ENCODE measurements at places on chromosomes 13 and 19.

DNA sequence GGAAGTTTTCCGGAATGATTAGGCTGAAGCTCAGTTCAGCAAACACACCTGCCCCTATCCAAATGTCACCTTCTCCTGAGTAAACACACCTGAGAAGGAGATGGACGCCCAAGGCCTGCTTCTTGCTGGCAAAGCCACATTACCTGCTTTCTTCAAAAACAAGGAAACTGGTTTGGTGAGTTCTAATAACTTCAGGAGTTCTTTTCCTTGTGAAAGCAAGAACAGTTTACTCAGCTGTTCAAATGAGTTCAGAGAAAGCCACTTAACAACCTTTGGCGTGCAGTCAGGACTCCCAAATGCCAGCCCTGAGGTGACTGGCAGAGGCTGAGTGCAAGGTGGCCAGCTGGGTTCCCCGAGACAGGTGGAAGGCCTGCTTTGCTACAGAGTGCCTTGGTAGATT lies 160.5 kb downstream of the STK24 start:
- peak; percentile 59 for DNase-seq

DNA sequence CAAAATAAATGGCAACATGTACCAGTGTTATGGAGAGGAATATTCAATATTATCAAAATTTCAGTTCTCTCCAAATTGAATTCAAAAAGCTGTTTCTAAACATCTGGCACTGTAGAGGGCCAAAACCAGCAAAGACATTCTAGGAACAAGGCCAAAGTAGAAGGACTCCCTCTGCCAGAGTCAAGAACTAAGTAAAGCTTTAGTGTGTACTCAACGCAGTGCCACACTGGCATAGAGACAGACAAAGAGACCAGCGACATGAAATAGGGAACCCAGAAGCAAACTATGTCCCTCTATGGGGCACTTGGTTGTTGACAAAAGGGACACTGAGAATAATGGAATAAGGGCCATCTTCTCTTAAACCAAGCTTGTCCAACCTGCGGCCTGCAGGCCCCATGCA lies 15.6 kb downstream of the SCGB2B2 start:
- DNase-seq = no peak

GRCh38 chr19:49613374-49613773 lies 22.4 kb downstream of the PRR12 start:
- DNase-seq = no peak

- no peak for DNase-seq
Observed at GRCh38 chr13:41327994-41328790, 17.1 kb downstream of the NAA16 start.

- peak; percentile 66 for DNase-seq
Observed at GRCh38 chr19:17996826-17997316, 11.1 kb upstream of the ARRDC2 start.

GRCh38 chr13:104701591-104701990 lies 1635.4 kb upstream of the SLC10A2 start:
- DNase-seq = no peak
